Esophagus muscularis mucosa (tissue), 4 donors: ENCODE measurements at places on chromosomes 1 and 21. TPM values are rescaled to one million over a fixed set of nuclear protein-coding genes. Genes with fewer than 3 reads are reported as not detected.

DNA sequence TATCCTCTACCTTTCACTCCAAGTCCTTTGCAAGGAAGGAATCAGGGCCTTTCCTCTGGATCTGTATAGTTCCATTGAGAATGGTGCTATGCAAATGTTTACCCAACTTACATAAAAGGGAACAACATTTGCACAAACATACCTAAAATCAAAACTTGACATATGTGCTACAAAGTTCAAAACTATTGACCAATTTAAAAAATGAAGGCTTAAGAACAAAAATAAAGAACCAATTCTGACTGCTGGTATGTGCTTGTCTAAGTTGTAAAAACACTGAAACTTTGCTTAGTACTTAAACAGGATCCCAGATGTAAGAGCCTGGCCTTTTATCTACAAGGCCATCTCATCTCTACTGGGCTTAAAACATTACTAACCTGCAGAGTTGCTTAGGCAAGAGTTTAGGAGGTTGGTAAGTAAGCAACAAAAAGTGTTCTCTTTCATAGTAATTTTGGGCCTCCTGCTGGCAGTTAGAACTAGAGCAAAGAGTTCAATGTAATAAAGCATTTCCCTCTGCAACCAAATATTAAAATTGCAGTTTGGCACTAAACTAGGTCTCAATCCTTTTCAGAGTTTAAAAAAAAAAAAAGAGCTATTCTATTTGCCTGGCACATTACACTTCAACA is 2.0 kb downstream of the SCMH1 start:
- no peak for DNase-seq

- DNase-seq: no peak
These were observed 48.0 kb downstream of the FOXD2 start for GRCh38 chr1:47485817-47486216.

DNA sequence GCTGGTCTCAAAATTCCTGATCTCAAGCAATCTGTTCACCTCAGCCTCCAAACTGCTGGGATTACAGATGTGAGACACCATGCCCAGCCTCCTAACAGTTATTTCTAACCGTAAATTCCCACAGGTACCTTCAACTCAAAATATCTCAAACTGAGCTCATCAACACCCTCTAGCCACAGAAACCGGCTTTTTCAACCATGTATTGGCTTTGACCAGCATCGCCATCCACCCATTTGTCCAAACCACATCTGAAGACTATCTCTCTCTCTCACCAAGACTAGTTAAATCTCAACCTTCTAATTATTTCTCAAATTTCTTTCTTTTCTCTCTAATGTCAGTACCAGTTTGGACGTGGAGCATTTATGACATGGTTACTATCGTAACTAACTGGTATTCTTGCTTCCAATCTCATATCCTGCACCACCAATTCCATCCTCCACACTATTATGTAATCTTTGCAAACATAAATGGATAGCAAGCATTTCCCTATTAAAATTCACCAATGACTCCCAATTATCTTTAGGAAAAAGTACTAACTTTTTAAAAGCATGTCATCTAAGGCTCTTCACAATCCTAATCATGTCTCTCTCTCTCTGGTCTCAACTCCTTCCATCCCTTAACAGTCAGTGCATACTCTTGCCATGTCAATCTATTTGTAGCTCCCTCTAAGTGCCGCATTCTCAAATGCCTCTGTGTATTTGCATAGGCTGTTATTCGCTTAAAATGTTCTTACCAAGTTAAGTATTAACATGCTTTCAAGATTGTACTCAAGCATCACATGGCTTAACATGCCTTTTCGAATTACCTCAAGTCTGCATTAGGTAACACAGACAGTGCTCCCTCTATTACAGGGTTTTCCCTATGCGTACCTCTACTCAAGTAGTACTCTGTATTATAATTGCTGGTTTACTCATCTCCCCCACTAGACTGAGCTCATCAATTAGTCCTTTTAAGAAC is 18.1 kb downstream of the RSBN1 start:
- no peak for DNase-seq

DNA sequence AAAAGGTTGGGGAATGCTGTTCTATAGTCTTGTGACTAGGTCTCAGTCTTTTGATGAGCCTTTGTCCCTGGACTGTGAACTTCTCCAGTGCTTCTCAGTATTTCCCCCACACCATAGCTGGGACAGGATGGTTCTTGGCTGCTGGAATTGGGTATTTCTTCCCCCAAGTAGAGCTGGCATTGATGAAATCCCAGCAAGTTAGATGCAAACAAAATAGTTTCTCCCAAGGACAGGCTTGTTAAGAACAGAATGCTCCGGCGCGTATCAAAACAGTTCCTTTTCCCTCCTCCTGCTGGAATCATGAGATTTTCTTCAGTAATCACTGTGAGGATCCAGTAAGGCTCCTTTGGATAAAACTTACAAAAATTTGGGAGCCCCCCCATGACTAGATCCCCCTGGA is 162.6 kb downstream of the PIK3R3 start:
- no peak for DNase-seq

DNA sequence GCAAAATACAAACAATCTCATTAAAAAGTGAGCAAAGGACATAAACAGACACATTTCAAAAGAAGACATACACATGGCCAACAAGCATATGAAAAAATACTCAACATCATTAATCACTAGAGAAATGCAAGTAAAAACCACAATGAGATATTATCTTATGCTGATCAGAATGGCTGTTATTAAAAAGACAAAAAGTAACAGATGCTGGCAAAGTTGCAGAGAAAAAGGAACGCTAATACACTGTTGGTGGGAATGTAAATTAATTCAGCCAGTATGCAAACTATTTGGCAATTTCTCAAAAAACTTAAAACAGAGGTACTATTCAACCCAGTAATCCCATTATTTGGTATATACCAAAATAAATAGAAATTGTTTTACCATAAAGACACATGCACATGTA is 32.2 kb upstream of the TNFSF18 start:
- DNase-seq: no peak

DNA sequence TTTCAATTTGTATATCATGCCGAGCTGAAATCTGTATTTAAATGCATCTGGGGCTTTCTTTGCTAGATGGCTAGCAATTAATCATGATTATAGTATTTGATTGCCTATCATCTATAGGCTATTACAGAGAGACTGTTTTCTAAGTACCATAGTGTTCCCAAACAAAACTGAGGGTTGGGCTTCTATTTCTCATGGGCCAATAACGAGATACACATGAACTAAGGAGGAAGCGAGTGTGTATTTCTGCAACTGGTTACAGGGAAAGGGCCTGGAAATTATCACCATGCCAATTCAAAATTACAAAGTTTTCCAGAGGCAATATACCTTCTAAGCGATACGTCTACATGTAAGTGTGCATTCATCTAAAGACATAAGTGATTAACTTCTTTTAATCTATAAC is 744.5 kb upstream of the BRINP3 start:
- DNase-seq: no peak

GRCh38 chr21:45618287-45618686 is 25.2 kb upstream of the PCBP3 start:
- DNase-seq: no peak

DNA sequence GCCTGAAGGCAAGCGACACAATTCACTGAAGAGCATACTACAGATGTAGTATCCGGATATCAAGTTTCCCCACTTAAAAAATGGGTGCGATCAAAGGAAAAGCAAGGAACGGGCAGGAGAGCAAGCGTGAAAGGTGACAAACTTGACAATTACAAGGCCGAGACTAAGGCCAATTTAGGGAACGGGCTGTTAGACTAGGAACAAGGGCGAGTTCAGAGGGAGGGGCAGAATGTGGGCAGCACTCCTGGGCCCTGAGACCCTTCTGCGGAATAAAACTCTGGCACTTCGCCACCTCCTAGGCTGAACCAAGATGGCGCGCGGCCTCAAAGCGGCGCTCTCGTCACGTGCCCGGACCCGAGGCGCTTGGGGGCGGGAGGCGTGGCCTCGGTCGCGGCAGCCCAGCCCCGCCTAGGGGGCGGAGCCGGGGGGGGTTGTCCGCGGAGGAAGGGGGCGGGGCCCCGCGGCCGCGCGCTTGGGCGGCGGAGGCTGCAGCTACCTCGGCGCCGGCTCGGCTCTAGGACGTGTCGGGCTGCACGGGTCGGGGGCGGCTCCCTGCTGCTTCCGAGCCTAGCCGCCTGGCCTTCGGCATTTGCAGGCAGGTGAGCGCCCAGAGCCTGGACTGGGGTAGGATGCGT is at the start of gene PPFIA4:
TSS of gene PPFIA4 (plus strand) at position 461 of the 635 bp plus-strand sequence. CDS start 12,518 bp downstream, outside the sequence.
- peak; percentile 92 for DNase-seq

- DNase-seq: no peak
These were observed 3.0 kb downstream of the FBXO44 start for GRCh38 chr1:11657654-11658053.

DNA sequence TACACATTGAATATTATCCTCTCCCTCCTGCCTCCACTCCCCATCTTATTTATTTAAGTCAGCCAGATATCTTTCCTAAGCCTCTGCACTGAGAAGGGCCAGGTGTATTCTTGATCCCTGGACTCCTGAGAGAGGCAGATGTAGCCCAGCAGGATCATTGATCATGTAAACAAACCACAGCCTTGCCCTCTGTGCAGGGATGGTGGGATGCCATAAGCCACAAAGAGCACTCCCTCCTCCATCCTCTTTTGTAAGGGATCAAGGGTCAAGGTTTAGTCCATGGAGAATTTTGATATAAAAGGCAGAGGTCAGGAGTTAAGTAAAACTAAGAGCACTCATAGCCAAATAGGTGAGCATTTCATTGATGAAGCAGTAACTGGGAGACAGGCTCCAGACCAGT is 17.3 kb downstream of the PHGDH start:
- no peak for DNase-seq

The LCA5L gene
- 2.4 TPM for total RNA-seq
